Stimulated activated CD8-positive, alpha-beta memory T cell treated with anti-CD3 and anti-CD28 coated beads, Interleukin-4, amount 100 ng/mL, for 4 hours (primary cell): ENCODE measurements at places on chromosomes 7 and 10.
A peak's percentile ranks its signal among the peaks of the same experiment; 100 is the strongest.

- no peak for DNase-seq
Observed at GRCh38 chr10:102163342-102163989, 11.3 kb downstream of the NOLC1 start.

DNA sequence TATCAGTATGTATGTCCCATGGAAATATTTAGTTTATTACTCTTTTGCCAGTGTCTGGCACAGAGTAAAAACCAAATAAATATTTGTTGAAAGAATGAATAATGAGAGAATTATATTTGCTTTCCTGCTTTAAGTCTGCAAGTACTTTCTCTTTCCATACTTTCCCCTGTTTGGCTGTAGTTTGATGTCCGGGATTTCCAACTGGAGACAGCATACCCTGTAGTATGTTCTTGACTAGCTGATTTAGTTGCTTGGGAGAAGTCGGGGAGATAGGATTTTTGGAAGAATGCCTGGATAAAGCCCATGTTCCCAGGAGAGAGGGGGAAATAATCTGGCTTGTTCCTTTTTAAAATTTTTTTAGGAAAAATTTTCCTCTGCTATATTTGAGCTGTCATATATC, 516.1 kb downstream of the CCSER2 start:
- no peak for DNase-seq

DNA sequence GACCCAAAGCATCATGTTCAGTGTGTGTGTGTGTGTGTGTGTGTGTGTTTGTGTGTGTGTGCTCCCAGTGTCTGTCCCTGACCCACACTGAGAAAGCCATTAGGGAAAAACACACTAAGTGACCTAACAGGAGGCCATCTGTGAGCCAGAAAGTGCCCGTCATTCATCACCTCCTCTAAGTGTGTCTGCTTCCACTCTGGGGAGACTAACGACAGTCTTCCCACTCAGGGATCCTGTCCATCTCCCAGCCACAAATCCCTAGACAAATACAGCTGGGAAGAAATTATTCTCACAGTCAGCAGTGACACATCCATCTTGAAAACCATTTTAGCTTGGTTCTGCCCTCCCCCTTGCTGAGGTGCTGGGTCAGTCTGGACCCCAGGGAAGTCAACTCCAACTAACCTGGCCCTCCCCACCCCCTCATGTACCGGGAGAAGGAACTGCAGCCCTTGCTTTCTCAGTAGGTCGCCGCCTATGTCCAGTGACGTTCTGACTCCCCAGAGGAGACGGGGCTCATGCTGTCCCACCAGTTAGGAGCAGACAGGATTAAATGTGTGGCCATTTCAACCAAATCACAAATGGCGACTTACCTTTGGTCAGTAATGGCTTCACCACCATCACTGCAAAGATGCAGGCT, 296.5 kb upstream of the ZNF32 start:
- no peak for DNase-seq

- no peak for DNase-seq
Observed at GRCh38 chr10:79113827-79114226, 45.1 kb downstream of the ZMIZ1 start.

- DNase-seq, result no peak
Observed at GRCh38 chr7:151138153-151138851, 29.2 kb downstream of the GBX1 start.

GRCh38 chr10:70341016-70341415, 41.4 kb downstream of the LRRC20 start:
- no peak for DNase-seq

DNA sequence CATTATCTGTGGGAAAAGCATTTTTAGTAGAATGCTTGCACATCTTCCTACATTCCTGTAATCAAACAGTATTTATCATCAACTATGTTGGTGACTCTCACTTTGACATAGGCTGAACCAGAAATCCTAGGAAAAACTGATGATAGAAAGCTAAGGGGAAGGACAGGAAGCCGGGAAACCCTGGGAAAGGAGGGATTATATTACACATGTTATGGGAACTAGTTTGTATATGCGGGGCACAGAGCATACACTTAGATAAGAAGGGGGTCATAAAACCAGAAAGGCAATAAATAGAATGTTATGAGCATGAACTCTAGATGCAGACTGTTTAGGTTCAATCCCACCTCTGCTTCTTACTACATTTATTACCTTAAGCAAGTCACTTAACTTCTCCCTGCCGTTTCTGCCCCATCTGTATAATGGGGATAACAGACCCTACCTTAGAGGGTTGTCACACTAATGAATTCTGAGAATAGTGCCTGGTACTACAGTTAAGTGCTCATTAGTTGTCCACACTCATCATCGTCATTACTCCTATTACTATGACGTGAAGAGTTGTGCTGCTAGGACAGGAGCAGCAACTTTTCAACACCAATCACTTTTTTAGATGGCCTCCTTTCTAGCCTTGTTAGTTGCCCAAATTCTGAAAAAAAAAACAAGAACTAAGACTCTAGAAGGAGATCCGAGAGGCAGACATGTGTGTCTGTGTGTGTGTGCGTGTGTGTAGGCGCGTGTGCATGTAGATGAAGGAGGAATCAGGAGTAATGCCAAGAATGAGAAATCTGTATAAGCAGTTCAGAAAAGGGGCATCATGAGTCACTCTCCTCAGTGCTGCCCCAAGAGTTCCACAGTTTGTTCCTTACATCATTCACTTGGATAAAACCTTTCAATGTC, 52.2 kb downstream of the KMT2C start:
- no peak for DNase-seq

- DNase-seq, result no peak
Observed at GRCh38 chr7:65749518-65749917, 123.4 kb upstream of the VKORC1L1 start.

DNA sequence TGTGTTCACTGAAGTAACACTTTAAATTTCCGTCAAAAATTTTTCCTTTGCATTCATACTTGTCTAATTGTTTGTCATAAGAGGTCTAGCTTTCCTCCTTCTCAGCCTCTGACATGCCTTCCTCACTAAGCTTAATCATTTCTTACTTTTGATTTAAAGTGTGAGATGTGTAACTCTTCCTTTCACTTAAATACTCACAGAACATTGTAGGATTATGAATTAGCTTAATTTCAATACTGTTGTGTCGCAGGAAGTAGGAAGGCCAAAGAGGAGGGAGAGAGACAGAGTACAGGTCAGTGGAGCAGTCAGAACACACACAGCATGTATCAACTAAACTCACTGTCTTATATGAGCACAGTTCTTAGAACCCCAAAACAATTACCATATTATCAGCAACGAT, 99.0 kb downstream of the SRPK2 start:
- no peak for DNase-seq

DNA sequence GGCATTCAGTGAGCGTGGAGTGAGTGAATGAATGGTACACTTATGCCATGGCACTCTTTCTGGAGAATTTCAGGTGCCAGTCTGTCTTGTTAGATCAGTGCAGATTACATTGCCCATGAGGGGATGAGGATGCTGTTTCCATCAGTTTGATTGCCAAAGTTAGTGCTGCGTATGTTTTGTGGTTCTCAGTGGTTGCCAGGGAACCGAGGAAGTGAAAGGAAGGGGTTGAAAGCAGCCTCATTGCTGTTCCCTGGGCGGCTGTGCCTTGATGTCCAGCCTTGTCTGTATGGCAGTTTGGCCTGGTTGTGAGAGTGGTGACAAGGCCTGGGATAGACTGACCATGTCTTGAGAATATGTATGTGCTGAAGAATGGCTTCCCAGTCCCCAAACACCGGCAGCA, 30.2 kb downstream of the WBP1L start:
- DNase-seq, result no peak

- DNase-seq, result peak; percentile 18
Observed at GRCh38 chr7:128361411-128362379, at the start of gene PRRT4. TSS of gene PRRT4 (minus strand) at chr7:128361690.

GRCh38 chr10:125261491-125262186, 101.3 kb upstream of the CTBP2 start:
- no peak for DNase-seq

- DNase-seq, result no peak
Observed at GRCh38 chr7:152979376-152979775, 219.8 kb downstream of the ACTR3B start.

- DNase-seq, result no peak
Observed at GRCh38 chr7:129664029-129665012, 52.8 kb downstream of the NRF1 start.

- no peak for DNase-seq
Observed at GRCh38 chr10:54985732-54986131, 184.7 kb upstream of the PCDH15 start.

GRCh38 chr10:122267849-122268737, 3.0 kb upstream of the BTBD16 start:
- peak; percentile 17 for DNase-seq

GRCh38 chr10:50614444-50615137, 9.2 kb downstream of the SGMS1 start:
- no peak for DNase-seq

GRCh38 chr10:95513008-95513589, 48.1 kb downstream of the SORBS1 start:
- no peak for DNase-seq

DNA sequence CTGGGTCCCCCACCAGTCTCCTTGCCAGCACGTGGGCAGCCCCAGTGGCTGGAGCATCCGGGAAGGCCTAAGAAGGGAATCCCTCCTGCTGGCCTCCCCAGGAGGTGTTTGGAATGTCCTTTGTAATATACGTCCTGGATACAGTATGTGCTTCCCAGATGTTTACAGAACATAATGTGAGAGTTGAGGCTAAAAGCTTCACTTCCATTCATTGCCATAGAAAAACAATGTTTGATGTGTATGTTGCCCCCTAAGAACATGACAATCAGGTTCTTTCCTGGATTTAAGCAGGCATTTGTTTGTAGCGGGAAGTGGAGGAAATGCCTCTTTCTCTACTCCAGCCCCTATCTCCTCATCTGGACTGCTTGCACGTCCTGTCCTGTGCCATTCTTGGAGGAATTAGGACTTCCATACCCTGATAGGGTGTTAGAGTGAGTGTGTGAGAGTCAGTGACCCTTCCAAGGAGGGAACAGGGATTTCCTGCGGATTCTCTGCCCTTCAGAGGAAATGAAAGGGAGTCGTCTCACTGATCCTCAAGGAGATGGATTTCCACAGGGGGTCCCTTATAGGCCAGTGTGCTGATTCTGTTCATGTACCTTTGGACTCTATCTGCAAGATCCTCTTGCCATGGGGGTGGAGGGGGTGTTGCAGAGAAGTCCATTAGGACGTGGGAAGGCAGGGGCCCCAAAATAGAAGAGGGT, 1.2 kb downstream of the IGFBP1 start:
- no peak for DNase-seq

GRCh38 chr10:100705139-100705538, 40.2 kb upstream of the PAX2 start:
- DNase-seq, result no peak

- DNase-seq, result no peak
Observed at GRCh38 chr7:117110480-117111315, 157.4 kb downstream of the ST7 start.

GRCh38 chr10:116798859-116799258, 50.4 kb upstream of the ENO4 start:
- no peak for DNase-seq

DNA sequence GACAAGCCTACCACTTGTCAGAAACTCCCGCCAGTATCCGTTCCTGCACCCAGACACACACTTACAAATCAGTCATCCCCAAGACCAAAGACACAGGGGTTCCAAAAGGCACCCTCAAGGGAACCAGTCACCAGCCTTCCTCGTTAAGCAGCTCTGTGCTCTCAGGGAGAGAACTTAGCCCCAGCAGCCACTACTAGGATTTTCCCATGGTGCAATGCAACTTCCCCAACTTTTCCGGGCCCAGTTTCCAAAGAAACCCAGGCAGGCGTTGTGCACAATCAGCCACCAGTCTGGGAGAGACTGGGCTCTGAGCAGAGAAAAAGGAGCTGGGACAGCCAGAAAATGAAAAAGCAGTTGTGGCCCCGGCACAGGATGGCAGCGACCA, 1.2 kb downstream of the DLG5 start:
- DNase-seq, result no peak

GRCh38 chr7:85733169-85733915, 546.5 kb upstream of the SEMA3D start:
- no peak for DNase-seq

- DNase-seq, result no peak
Observed at GRCh38 chr10:17838080-17838648, 29.0 kb downstream of the MRC1 start.

- no peak for DNase-seq
Observed at GRCh38 chr10:116490028-116490662, 55.6 kb upstream of the PNLIP start.

DNA sequence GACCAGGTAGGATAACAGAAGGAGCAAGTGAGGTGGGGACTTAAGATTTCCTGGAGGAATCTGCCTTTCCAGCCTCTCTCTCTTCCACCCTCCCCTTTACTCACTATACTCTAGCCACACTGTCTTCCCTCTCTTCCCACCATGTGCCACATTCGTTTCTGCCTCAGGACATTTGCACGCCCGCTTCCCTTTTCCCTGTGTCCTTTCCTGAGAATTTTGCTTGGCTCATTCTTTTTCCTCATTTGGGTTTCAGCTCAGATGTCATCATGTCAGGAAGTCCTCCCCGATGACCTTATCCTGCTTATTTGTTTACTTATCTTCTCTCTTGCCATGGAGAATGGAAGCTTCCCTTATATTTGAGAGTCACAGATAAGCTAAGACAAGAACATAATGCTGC, 363.8 kb downstream of the PRPF18 start:
- DNase-seq, result no peak

GRCh38 chr10:42933448-42934340, 143.2 kb upstream of the RET start:
- peak; percentile 14 for DNase-seq

GRCh38 chr10:86765548-86765947, 9.1 kb downstream of the BMPR1A start:
- no peak for DNase-seq
